C1 segment of cervical spinal cord (tissue), 14 donors: ENCODE measurements at places on chromosomes 7 and 10.

GRCh38 chr7:142094861-142095260 lies 16.7 kb upstream of the MGAM2 start:
- DNase-seq, result no peak

GRCh38 chr7:132495936-132496335 lies 80.3 kb downstream of the PLXNA4 start:
- DNase-seq, result no peak

DNA sequence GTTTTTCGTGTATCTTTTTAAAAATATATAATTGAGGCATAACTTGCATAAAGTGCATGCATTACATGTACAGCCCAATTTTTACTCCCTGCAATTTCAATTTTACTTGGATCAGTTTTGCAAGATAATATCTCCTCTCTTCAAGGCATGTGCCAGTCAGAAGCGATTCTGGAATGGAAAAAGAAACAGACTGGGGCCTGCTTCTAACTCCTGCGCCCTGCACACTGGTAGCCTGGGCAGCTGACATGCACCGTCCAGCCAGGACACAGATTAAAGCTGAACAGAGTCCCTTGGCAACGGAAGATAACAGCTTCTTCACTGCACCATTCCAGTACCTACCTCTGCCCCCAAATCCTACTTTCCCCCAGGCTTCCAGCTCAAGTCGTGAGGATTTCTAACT lies 182.1 kb downstream of the FAM107B start:
- no peak for DNase-seq

- DNase-seq, result peak; percentile 30
Measured at GRCh38 chr10:35561715-35562114, 43.4 kb upstream of the GJD4 start.

DNA sequence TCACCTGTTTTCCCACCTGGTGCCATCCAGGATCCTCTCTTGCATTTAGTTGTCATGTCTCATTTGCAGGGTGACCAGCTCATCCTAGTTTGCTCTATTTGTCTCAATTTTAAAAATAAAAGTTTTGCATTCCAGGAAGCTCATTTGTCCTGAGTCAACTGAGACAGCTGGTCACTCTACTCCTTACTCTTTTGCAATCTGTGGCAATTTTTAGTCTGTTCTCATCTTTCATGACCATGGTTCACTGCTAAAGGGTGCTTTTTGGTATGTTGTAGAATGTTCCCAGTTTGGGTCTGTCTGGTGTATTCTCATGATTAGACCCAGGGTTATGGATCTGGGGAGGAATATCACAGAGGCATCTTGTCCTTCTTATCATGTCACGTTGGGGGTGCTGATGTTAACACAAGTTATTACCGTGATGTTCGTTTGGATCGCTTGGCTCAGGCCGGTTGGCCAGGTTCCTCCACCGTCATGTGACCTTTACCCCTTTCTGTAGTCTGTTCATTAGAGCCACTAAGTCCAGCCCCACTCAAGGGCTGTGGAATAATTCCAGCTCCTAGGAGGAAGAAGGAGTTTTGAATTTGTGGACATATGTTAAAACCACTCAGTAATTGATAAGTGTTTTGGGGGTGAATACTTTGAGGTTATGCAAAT lies 103.3 kb upstream of the IGFBP3 start:
- no peak for DNase-seq

GRCh38 chr7:24740871-24741270 lies 16.4 kb downstream of the GSDME start:
- no peak for DNase-seq

GRCh38 chr7:148108381-148108780 lies 482.2 kb upstream of the C7orf33 start:
- DNase-seq, result no peak

DNA sequence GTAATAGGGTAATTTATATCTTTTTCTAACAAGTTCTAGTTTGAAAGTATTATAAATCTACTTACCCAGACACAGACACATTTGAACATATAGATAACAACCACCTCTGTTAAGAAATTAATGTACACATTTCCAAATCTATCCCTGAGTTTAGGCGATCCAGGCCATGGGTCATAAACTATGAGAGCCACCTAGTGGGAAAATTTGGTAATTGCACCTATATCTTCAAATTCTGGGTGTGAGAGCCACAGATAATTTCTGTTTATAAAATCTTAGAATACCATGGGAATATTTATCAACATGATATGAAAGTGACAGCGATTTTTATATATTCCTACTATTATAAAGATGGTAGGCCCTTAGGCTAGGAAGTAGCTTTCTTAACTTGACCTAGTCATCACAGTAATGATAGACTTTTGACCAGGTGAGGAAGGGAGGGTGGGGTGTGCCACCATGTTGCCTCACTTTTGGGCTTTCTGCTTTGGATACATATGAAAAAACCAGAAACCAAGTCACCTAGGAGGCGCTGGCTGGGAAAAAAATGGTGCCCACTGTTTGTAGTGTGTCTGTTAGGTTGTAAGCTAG lies 8.0 kb upstream of the EPHA1 start:
- DNase-seq, result no peak

DNA sequence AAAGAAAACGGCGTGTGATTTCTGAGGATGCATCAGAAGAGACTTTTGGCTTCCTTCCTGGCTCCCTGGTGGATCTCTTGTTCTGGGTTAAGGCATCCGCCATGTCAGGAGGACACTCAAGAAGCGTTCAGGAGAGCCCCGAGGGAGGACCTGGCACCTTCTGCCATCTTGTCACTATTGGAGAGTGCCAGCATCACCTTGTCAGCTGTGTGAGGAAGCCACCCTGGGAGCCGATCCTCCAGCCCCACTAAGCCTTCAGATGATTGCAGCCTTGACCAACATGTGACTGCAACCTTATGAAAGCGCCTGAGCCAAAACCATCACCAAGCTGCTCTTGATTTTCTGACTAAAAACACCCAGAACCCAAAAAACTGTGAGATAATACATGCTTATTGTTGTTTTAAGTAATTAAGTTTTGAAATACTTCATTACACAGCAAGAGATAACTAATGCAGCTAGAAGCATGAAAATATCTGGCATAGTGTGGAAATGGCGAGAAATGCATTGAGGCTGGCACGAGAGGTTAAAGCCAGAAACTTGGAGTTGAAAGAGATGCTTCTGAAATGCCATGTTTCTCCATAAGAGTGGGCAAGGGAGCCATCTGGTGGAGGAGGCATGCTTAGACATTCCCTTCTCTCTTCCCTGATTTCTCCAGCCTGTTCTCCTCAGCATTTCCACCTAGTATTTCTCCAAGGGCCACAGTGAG lies 5.4 kb upstream of the ZFYVE27 start:
- DNase-seq, result no peak

GRCh38 chr10:63825111-63825510 lies 303.9 kb downstream of the REEP3 start:
- DNase-seq, result no peak

DNA sequence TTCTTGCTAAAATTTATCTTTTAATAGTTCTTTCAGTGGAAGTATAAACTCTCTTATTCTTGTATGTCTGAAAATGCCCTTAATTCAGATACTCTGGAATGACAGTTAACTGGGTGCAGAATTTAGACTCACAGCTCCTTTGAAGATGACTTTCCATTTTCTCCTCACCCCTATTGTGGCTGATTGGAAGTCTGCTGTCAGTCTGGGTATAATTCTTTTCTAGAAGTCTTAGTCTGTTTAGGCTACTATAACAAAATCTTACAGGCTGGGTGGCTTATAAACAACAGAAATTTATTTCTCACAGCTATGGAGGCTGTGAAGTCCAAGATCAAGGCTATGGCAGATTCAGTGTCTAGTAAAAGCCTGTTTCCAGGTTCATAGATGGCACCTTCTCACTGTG lies 145.2 kb upstream of the GDF10 start:
- no peak for DNase-seq

DNA sequence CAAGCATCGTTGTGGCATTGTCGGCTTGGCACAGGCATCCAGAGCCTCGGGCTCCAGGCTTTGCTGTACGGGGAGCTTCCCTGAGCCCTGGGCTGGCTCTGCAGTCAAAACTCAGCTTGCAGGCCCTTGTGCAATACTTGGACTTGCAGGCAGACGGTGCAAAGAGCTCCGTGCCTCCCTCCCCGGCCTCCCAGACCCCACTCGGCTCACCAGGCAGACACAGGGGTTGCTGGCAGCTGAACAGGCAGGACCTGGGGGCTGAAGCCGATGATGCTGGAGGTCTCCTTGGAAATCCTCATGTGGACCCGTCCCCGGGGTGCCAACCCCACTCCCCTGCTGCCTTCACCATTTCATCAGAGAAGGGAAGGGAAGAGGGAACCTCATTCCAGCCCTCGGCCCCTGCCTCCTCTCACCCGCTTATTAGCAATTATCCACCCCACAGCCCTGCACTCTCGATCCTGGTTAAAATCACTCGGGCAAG lies 59.6 kb upstream of the GNA12 start:
- DNase-seq, result no peak

DNA sequence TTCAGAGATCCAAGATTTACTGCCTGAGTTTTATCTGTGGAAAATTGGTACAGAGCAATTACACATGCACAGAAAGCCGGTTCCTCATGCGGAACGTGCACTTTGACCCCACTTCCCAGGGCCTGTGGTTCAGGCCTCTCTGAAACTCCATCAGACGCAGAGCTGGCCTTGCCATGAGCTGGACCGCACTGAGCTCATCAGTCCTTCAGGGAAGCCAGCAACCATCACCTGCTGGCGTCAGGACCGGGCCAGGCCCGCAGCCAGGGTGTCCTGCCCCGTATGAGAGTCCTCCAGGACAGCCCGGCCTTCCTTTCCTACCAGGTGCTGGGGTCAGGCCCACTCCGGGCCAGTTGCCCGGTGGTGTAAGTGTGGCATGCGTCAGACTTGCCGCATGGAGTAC lies 446.5 kb upstream of the FOXK1 start:
- DNase-seq, result no peak
